ENCODE measurements at places on chromosomes 3 and 15.

- DNase-seq: no peak
Measured at GRCh38 chr3:87186608-87187159, 40.4 kb upstream of the CHMP2B start.

DNA sequence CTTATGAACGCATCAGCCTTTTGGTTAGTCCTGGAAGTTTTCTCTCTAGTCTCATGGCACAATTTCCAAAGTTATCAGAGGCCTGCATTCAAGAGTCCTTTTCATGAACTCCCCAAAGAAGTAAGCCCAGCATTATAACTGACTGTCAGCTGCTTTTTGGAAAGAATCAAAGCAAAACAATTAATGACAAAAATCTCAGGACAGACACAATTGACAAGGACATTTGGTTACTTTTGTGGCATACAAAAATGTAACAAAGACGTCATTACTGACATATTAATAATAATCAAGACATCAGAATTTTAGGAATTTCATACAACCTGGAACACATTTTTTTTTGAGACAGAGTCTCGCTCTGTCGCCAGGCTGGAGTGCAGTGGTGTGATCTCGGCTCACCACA lies 21.2 kb downstream of the KATNBL1 start:
- DNase-seq: peak; percentile 3

GRCh38 chr15:82737975-82738374 lies 28.3 kb upstream of the AP3B2 start:
- no peak for DNase-seq

- no peak for DNase-seq
Measured at GRCh38 chr15:52518487-52519371, 10.0 kb downstream of the MYO5A start.

DNA sequence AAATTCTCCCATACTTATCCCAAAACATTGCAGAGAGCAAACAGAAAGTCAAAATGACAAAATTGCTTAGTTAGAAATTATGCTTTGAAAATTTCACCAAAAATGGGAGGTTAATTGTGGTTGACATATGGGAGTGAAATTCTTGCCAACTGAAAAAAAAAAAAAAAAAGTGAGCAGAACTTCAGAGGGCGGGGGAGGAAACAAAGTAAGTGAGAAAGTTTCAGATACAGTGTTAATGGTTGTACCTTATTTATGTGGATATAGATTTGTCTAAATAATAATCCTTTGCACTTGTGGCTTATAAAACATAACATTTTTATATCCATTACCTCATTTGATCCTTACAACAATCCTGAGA lies 91.5 kb upstream of the RAP2B start:
- no peak for DNase-seq

- no peak for DNase-seq
Measured at GRCh38 chr3:158573714-158574113, 2.7 kb downstream of the MLF1 start.

DNA sequence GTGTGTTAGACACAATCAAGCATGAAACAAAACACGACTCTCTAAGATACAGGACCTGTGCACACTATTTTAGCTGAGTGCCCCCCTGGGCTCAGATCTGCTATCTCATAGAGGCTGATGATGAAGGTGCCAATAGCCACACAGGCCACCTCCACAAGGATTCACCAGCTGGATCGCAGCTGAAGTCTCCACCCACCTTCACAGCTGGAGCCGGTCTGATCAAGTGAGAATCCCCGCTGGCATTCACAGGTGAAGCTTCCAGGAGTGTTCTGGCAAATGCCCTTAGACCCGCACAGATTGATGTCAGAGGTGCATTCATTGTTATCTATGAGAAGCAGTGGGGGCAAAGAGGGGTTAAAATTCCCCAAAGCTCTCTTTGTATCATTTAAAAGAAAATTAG lies 90.1 kb downstream of the DUT start:
- no peak for DNase-seq
